NK-92 treated with Interleukin-12 subunit alpha and Interleukin-12 subunit beta, amount 100 ng/mL, for 24 hours (cell line): ENCODE measurements at places on chromosomes 6 and 20.

- no peak for DNase-seq
Observed at GRCh38 chr6:143141442-143141841, 80.8 kb downstream of the AIG1 start.

DNA sequence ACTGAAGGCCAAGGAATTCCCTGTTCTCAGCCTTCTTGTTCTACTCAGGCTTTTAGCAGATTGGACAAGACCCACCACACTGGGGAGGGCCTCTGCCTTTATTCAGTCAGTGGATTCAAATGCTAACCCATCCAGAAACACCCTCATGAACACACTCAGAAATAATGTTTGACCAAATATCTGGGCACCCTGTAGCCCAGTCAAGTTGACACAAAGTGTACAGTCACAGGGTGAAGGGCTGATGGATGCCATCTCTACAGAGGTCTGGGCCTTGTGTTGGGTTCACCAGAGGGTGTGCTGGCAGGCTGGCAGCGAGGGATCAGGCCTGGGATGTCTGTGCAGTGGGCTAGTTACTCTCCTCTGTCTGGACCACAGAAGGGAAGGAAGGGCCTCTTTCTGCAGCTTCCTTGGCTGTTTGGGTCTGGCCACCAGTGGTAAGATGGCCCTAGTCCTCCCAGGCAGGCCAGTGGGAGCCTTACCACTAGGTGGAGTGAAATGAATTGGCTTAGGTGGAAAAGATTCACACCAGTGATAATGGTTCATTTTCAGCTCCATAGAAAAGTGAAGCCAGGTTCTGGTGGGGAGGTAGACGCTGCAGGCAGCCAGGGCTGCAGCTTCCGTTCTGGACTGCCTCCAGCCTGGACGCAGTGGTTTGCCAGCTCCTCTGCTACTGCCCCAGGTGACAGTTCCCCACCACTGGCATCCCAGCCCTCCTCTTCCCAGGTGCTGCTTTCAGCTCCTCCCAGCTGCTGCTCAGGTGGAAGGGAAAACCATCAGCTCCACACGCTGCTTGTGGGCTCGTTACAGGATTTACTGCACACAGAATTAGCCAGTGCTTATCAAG lies 9.2 kb downstream of the TUBB2A start:
- DNase-seq: no peak

- no peak for DNase-seq
Observed at GRCh38 chr6:3250231-3250675, 8.5 kb upstream of the PSMG4 start.

GRCh38 chr6:137861550-137862337 lies 5.3 kb upstream of the TNFAIP3 start:
- no peak for DNase-seq

- DNase-seq: no peak
Observed at GRCh38 chr6:108673602-108674001, 112.9 kb downstream of the FOXO3 start.

DNA sequence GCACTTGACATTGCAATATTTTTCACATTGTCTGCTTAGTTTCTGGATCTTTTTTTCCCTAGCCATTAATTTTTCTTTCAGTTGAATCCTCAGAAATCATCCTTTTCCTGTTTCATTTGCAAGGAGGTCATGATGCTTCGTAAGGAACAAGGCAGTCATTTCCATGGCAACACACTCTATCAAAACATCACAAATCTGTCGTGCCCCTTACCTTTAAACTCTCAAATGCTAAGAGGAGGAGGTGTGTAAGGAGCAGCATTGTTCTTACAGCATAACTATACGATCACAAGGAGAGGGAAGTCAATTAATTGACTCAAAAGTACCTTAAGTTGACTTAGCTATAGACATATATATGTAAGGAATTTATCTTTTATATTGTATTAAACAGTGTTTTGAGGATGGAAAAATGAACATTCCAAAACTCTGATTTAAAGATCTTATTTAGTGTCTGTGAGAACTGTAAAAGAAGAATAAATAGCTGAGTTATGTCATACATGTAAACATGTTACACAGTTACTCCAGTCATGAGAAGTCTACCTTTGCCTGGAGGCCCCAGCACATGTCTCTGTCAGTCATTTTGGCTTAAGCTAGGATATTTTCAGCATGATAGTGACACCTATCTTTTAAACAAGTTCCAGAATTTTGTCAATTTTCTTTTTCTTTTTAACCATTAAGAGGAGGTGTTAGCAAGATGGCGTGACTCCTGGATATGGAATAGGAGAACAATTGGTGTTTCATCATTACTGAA lies 41.6 kb downstream of the CDKAL1 start:
- no peak for DNase-seq

DNA sequence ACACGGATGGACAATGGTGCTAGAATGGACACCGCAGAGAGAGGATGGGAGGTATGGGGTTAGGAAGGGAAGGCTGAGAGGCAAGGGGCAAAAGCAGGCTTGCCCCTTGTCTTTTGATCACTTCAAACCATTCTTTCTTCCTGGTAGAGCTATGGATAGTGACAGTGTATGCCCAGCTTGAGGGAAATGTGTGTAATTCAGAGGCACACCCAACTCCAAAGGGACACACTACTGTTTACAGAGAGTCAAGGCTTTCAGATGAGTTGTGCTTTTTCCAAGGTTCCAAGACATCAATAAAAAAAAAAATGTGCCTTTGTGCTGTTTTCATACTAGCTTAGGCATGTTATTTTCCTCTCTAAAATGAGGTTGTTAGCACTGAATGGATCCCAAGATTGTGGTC lies 185.0 kb downstream of the MCHR2 start:
- DNase-seq: no peak

DNA sequence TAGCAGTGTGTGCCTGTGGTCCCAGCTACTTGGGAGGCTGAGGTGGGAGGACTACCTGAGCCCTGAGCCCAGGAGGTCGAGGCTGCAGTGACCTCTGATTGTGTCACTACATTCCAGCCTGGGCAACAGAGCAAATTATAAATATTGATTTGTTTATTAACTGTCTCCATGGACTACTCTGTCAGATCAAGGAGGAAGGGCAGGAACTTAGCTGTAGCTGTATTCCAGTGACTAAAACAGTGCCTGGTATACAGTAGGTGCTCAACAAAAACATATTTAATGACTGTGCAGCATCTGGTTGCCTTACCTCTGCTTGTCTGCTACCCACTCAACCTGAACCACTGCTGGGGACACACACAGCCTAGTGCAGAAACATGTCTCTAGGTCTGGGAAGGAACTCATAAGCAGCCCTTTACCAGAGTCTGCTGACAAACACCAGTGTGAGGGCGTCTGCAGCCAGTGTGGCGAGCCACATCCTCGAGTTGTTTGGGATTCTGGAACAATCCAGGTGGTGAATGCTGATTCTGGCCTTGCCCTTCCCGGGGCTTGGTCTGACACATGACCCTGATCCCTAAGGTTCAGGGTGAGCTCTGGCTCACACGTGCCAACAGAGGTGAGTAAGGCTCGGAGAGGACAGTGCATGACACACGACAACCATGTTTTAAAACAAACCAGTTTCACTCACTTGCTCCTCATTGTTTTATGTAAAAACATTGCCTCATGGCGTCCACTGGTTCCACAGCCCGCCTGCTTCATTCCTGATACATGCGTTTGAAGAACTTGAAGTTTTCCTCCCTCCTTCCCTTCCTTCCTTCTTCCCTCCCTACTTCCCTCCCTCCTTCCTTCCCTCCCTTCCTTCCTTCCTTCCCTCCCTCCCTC lies 117.9 kb upstream of the ZNF217 start:
- no peak for DNase-seq

- no peak for DNase-seq
Observed at GRCh38 chr6:115551527-115551926, 509.2 kb downstream of the FRK start.

- DNase-seq: no peak
Observed at GRCh38 chr20:15976047-15976736, 597.1 kb downstream of the KIF16B start.

- no peak for DNase-seq
Observed at GRCh38 chr6:116144605-116145004, 18.7 kb upstream of the COL10A1 start.

DNA sequence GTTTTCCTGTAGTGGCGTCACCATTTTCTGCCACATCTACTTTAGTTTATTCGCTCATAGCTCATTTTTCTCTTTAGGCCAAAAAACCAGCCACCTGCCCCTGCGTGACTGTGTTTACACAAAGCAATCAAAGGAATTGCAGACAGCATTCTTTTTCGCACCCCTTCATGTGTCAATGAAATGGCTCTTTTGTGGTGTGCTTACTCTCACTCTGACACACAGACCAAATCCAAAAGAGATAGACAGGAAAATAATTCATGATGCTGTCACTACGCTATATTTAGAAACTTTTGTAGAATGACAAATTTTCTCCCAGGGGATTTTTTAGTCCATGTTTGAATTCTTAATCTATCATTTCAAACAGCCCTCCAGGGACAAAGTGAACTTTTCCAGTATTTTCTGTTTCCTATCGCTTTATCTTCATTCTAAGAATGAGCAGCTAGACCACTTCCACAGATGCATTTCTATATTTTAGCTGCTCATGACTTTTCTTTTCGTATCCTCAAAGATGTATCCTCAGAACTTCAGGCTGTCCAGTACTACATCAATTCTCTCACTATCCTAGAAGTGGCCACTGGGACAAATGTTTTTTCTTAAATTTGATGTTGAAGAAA lies 37.9 kb upstream of the KHDRBS2 start:
- DNase-seq: no peak

DNA sequence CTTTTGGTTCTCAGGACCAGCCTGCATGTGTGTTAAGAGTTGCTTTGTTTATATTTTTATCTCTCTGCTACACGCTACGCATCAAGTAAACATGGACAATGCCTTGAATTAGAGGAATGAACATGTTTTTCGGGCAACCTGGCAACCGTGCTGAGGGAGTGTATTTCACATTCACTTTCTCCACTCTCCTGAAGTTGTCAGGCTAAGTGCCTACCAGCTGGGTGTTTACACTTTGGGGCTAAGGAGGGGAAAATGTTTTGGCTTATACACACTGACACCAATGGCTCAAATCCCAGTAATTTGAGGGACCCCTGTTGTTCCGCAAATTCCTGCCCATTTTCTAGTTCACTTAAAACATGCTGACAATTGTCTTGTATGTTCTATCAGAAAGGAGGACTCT lies 141.5 kb upstream of the PDE7B start:
- DNase-seq: no peak

- DNase-seq: no peak
Observed at GRCh38 chr6:10972196-10972595, 71.9 kb downstream of the ELOVL2 start.

DNA sequence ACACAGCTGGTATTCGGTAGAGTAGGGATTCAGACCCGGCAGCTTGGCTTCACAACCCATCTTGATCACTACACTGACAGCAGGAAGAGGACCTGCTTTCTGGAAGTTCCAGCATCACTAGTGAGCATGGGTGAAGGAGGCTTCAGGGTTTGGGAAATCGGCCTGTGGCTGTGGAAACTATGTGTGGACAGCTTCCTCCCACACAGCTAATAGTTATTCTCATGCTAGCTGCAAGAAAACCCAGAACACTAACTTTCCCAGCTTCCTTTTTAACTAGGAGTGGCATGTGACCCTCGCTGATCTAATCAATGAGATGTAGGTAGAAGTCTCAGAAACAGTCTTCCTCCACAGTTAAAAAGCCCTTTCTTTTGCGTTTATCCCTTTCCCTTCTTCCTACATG lies 36.3 kb upstream of the SIRPA start:
- no peak for DNase-seq

DNA sequence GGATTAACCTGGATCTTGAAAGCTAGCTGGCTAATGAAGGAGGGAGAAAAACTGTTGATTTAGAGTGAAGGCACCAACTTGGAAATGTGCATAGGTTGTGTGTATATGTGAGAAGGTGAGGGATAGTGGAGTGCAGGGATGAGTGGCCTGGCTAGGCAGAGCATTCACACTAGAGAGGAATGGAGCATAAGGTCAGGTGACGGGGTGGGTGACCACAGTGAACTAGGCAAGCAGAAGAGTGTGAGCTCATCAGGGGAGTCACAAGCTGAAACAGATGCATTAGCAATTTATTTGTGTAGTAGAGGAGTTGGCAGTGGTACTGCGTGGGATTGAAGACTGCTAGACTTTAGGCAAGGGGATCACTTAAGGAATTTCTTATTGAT lies 10.5 kb downstream of the ANKRD66 start:
- DNase-seq: no peak

GRCh38 chr6:143271024-143271423 lies 179.5 kb downstream of the ADAT2 start:
- DNase-seq: no peak

GRCh38 chr20:40572251-40572650 lies 116.8 kb downstream of the MAFB start:
- no peak for DNase-seq

- DNase-seq: no peak
Observed at GRCh38 chr20:58775371-58775770, 75.3 kb downstream of the GNAS-AS1 start.

DNA sequence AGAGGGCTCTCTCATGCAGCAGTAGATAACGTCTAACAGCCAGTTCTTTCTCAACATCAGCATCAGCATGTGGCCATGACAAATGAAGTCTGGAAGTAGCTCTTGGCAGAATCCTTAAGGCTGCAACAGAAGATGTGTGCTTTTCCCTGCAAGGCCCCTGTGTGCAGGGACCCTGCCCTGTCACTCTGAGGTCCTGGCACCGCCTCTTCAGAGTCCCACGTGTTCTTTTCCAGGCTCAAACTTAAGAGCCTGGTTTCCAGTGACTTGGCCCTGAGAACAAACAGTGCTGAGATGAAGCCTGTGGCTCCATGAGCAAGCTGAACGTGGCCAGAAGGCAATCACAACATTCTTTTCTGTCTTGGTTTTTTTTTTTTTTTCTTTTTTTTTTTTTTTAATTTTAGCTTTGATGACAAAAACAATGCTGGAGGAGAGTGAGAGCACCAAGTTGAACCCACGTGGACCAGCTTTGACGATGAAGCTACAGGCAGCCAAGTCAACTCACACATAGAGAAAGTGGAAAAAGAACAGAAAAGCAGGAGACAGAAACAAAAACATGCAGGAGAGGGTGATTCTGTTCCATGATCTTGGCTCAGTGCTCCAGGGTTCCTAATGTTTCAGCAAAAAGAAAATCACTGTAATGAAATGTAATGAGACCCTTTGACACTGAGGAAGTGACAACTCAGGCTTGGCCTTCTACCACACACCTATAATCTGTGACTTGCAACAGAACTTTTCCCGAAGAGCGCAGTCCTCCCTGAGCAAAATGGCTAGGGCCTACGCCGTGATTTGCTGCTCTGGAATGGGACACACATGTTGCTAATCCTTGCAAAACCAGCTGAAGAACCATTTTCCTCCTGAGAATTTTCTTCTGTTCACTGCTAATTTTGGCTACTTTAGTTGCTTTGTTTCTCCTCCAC lies 86.1 kb downstream of the FOXC1 start:
- no peak for DNase-seq

DNA sequence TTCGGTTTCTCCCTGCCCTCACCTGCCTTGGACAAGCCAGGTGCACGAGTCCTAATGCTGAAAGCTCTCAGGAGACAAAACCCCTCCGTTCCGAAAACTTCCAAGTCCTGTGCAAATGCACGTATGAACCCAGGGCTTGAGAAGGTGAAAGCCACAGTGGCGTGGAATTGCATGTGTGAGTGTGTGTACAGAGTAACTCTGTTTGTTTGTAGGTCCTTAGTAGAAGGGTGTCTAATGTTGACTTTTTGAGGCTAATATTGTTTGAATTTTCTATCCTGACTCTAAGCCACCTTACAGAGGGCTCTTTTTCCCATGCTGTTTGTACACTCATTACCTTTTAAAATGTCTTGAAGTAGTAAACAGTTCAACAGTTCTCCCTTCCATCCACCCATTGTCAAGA lies 129.1 kb downstream of the FOXA2 start:
- no peak for DNase-seq

- no peak for DNase-seq
Observed at GRCh38 chr20:1273366-1273765, 7.3 kb downstream of the SNPH start.
